ENCODE measurements at places on chromosomes 2 and 18. TPM values are rescaled to one million over a fixed set of nuclear protein-coding genes. Genes with fewer than 3 reads are reported as not detected.

UBR3 gene
- total RNA-seq = 10.0 TPM

EVX2 gene
- not detected for total RNA-seq

TMEM247 gene
- not detected for total RNA-seq

SULT1C4 gene
- not detected for total RNA-seq

IRS1 gene
- total RNA-seq = 17.6 TPM
